Suppressor macrophage treated with lipopolysaccharide for 1 hour (primary cell): ENCODE measurements at places on chromosomes 4 and X.

DNA sequence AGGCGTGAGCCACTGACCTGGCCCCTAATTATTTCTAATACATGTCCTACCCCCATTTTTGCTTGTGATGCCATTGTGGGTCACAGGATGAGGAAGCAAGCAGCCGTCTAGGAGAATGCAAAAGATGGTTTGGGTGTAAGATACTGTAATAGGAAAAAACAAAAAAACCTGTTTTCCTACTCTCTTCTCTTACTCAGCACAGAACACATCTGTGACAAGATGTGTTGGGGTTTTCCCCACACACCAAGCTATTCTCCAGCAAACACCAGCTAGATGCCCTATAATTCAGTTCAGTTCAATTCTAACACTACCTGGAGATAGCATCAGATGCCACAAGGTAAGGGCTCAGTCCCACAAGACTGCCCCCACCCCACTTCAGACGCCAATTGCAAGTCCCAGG, 15.3 kb upstream of the HPRT1 start:
- no peak for DNase-seq

DNA sequence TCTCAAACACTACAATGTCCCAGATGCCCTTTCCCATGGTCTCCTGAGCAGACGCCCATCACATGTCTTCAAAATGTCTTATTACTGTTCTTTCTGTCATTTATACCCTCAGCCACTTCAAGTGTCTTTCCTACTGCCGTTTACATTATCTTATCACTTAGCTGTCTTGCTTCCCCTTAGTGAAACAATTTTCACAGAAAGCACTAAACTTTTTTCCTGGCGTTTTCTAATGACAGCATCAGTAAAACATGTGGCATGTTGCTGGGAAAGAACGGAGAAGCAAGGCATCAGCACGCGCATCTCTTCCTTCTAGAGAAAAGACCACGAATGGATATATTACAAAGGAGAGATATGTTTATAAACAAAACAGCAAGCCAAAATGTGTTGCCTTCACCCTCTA, 189.7 kb upstream of the SLIT2 start:
- DNase-seq, result no peak

- DNase-seq, result no peak
Measured at GRCh38 chr4:98779088-98779487, 120.7 kb upstream of the TSPAN5 start.

- DNase-seq, result no peak
Measured at GRCh38 chr4:54806351-54806750, 148.6 kb downstream of the KIT start.

DNA sequence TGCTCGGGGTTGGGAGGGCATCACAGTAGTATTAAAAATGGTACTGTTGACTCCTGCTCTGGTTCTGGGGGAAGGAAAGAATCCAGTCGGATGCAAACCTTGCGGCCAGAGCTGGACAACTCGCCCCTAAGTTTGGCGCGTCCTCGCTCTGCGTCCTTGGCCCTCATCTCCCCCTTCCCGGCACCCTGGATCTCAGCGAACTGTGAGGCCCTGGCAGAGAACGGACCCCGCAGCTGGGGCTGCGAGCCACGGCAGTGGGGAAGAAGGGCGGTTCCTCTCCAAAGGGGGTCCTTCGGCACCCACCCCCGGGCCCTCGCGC, 14.0 kb downstream of the ARHGEF6 start:
- DNase-seq, result no peak

GRCh38 chr4:180190382-180190781, 2052.8 kb upstream of the TENM3 start:
- no peak for DNase-seq
